Activated CD4-positive, CD25-positive, alpha-beta regulatory T cell treated with anti-CD3 and anti-CD28 coated beads, Interleukin-2, amount 50 U/mL, for 24 hours (primary cell): ENCODE measurements at places on chromosomes 1 and 21.

DNA sequence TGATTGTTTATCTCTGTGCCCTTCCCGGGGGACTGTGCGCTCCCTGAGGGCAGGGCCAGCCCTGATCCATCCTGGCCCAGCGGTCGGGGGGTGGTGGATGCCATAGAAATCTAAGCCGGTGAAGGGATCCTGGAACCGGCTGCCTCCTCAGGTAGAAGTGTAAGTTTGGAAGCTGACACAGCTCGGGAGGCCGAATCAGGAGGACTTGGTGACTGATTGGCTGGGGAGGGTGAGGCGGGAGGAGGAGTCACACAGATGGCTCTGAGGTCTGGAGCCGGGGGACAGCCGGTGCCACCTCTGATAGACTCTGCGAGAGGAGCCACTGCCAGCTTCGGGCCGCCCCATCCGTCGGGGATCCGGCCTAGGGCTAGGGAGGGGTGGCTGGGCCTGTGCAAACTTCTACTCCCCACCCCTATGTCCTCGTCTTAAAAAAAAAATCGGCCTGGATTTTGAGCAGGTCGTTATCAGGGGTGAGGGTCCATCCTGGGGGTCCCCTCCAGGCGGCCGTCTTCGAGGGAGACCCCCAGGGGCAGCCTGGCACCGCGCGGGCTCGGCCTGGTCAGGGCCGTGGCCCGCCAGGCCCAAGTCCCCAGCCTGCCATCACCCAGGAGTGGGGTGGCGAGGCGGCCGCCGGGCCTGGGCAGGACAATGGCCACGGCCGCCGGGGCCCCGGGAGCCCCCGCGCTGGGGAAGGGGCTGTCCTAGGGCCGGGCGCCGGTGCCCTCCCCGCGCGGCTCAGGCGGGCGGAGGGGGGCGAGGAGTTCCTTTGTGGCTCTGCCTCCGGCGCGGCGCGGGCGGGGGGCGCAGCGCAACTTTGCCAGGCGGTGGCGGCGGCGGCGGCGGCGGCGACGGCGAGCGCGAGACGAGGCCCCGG is 708 bp upstream of the ZNF362 start:
- ATAC-seq: peak; percentile 44

DNA sequence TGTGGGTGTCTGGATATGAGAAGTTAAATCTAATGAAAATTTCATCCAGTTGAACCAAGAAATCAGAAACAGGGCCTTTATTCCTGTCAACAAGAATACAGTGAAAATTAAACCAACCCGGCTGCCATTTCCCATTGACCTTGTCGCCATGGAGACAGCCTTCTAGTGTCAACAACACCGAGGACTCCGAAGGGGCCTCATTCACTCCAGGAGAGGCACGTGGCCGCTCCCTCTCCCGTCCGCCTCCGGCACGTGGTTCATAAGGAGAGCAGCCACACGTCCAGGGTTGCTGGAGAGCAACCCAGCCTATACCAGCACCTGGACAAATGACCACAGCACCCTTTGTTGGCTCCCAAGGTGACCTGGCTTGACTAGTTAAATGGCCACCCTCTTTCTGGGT is 120.3 kb upstream of the VAMP3 start:
- no peak for ATAC-seq

GRCh38 chr1:29270929-29271521 is 34.7 kb downstream of the PTPRU start:
- no peak for ATAC-seq

GRCh38 chr1:156119503-156120209 is 5.1 kb downstream of the LMNA start:
- ATAC-seq: no peak

DNA sequence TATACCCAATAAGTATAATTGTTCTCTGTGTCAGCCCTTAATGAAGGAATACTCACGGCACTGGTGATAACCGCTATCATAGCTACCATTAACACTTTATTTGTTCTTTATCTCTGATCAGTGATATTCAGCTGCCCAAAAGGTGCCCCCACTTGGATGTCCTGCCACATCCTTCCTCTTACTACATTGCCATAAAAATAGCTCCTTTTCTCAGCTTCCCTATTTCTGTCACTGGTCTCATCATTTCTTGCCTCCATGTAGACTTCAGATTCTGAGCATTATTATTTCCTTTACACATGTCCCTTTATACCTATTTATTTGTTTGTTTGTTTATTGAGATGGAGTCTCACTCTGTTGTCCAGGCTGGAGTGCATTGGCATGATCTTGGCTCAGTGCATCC is 2.7 kb upstream of the RAB29 start:
- ATAC-seq: no peak

DNA sequence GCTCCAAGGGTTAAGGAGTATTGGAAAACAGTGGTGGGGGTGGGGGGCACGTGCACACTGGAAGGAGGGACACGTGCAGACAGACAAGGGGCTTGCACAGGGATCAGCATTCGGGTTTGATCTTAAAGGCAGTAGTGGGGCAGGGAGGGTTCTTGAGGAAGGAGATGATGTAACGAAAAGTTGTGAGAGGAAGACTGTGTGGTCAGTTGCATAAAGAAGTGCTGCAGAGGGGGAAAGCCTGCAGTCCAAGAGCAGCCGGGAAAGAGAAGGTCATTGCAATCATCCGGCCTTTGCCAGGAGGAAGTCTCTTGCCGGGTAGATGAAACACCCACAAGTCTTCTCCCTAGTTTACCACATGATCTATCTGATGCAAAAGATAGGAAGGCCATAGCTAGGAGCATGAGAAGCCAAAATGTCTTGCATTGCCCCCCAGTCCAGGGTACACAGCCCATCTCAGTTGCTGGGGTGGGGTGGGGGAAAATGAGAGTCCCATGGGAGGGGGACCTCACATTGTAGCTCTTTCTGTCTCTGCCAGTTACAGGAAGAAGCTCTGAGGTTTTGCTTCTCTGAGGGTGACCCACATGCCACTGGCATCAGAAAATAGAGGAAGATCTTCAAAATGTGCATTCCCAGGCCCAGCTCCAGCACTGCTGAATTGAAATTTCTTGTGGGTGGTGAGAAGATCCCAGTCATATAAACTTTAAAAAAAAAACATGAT is 202.5 kb upstream of the RAB4A start:
- no peak for ATAC-seq

GRCh38 chr1:28035420-28035819 is 53.0 kb downstream of the EYA3 start:
- ATAC-seq: no peak

DNA sequence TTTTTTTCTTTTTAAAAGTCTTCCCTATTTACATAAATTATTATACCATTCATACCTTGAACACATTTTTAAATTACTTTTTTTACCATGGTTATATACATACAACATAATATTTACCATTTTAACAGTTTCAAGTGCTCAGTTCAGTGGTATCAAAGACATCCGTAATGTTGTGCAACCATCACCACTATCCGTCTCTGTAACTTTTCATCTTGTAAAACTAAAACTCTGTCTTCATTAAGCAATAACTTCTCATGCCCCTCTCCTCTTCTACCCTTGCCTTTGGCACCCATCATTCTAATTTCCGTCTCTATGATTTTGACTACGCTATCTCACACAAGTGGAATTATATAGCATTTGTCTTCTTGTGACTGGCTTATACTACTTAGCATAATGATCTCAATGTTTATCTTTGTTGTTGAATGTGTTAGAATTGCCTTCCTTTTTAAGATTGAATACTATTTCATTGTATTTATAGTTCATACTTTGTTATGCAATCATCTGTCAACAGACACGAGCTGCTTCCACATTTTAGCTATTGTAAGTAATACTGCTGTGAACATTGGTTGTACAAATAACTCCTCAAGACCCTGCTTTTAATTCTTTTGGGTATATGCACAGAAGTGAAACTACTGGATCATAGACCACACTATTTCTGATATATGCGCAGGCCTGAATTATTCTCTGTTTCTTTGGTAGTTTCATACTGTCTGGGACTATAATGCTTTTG is 689.5 kb upstream of the NCAM2 start:
- ATAC-seq: no peak

DNA sequence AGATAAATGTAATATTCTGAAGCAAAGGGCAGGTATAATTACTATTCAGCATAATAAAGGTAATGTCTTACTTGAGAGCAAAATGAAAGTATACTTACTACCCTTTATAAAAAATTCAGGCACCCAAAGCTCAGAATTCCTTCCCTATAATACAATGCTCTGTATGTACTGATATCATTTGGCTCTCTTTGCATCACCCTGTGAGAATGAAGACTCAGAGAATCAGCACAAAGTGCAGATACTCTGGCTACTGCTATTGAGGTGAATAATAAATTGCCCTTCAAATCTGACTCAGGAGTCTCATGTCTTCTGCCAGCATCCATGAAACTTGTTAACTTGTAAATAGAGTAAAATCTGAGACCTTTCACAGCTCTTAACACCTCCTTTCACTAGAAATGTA is 108.5 kb upstream of the KCTD3 start:
- ATAC-seq: no peak

GRCh38 chr1:30471307-30471706 is 252.1 kb downstream of the MATN1 start:
- ATAC-seq: no peak
